ENCODE measurements at places on chromosomes 1 and 21.
A peak's percentile ranks its signal among the peaks of the same experiment; 100 is the strongest.

- no peak for DNase-seq
These were observed 106.6 kb upstream of the IFFO2 start for GRCh38 chr1:19063122-19063521.

DNA sequence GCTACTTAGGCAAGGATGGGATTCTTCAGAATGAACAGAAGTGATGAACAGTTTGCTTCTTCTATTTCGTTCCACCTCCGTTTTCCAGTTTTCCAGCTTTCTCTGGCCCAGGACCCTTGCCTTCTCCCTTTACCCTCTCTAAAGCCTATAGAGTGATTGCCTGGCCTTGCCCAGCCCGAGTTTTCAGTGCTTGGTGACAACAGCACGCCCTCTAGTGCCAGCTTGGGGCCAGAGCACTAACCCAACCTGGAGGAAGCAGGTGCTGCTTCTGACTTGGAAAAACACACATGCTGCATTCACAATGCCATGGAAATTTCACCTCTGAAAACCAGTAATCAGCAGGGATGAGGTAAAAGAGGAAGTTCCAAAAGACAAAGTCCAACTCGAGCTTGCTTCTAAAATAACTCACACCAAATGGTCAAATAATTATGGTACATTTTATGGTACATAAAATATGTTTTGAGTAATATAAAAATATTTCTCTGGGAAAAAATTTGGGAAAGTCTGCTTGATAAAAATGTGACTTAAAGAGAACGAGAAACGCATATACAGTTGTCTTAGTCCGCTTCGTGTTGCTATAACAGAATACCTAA lies 26.1 kb downstream of the UBE2T start:
- peak; percentile 50 for DNase-seq

DNA sequence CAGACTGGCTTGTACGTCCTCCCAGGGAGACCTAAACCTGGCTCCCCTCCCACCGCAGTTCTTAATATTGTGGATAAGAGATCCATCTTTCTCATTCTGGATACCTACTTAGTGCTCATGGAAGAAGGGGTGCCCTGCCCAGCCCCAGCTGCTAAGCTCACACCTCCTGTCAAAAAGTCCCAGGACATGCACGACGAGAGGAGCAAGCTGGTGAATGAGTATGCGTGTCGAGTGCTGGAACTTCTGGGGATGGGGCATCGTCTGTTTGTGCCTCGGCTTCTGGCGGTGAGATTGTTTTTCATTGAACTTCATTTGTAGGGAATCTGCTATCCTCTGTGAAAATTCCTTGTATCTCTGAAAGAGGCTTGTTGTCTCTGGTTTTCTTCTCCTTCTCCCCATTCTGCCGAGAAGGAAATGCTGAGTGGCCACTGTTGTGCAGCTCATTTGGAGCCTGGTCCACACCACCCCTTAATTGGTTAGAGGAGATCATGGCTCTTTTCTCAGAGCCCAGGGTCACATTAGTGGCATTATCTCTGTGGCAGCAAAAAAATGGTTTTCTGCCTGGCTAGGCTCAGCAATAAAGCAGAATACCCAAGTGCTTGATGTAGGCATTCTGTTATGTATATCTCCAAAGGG lies 199.4 kb upstream of the CACYBP start:
- no peak for DNase-seq

DNA sequence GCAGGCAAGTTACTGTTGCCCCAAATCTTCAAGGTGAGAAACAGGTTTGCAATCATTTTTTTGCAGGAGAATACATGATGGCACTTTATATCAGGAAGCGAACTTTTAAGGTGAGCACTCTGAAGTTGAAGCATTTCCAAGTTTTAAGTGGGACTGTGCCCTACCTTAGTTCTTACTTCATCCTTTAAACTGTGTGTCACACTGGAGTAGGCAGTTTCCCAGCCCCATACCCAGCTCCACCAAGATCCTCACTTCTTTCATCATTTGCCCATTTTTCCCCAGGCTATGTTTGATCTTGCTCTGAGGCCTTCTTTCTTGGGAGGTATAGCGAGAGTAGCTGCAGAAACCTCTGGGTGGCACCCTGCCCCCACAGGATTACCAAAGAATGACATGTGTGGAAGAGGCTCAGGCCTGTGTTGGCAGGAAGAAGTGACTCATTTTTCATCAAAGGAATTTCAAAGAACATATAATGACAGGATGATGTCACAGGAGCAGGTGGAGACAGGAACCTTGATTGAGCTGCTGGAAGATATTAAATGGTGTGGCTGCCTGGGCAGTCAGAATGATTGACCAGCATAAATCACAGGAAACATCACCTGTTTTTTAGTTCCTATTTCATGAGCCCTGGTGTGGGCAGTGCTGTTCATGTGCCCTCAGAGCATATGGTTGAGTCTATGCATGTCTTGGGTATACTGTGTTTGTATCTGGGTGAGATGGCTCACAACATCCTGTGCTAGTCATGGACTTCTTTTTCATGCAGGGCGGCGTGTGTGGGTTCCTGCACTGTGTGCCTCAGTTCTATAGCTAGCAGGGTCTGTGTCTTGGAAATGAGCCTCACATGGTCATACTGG lies 20.8 kb upstream of the MACF1 start:
- peak; percentile 100 for DNase-seq

DNA sequence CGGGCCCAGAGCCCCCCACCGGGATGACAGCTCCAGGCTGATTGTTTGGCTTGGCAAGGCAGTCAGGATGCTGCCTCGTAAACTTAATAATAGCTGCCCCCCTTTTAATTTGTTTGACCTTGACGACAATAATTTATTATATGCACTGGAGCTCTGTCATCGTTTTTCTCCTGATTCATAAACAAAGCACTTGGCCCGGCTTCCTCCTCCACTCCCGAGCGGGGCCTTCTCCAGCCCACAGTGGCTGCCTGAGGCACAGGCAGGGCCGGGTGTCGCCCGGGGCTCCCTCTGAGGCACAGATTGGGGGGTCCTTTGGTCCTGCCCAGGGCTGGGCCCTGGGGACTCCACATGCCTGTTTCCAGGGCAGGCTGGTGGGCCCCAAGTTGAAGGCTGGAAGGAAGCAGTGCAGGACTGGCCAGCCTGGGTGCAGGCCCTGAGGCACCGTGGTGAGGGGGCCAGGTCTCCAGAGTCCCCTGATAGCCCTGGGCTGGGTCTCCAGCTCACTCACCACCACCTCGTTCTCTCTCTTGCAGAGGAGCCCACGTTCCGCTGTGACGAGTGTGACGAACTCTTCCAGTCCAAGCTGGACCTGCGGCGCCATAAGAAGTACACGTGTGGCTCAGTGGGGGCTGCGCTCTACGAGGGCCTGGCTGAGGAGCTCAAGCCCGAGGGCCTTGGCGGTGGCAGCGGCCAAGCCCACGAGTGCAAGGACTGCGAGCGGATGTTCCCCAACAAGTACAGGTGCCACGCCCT lies 52.0 kb upstream of the ARHGEF16 start:
- DNase-seq, result no peak

- no peak for DNase-seq
These were observed 213.4 kb downstream of the APP start for GRCh38 chr21:25956993-25957714.

- no peak for DNase-seq
These were observed 55.1 kb upstream of the SYT14 start for GRCh38 chr1:209882942-209883340.

GRCh38 chr1:206100226-206100815 lies 16.9 kb downstream of the AVPR1B start:
- no peak for DNase-seq

DNA sequence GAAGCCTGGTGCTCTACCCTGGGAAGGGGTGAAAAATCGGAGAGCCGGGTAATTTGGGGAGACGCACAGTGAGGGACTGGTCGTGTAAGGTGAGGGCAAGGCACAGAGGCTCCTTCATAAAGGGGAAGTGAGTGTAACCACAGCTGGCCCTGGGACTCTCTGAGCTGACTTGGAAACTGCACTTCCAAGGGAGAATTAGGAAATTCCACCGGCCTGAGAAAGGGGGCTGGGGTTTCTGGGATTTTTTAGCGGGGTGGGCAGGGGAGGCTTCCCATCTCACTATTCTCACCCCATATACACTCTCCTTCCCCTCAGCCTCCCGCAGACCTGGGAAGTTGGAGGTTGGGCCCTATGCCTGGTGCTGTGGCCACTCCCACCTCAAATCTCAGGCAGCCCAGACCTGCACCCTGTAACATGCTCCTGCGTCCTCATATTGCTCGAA lies 88.3 kb upstream of the IPO9 start:
- no peak for DNase-seq

GRCh38 chr21:45453308-45453950 lies 48.5 kb downstream of the COL18A1 start:
- no peak for DNase-seq

- no peak for DNase-seq
These were observed 66.9 kb downstream of the PHTF1 start for GRCh38 chr1:113692342-113692741.

- no peak for DNase-seq
These were observed 207.6 kb upstream of the NFIA start for GRCh38 chr1:60874718-60875117.

DNA sequence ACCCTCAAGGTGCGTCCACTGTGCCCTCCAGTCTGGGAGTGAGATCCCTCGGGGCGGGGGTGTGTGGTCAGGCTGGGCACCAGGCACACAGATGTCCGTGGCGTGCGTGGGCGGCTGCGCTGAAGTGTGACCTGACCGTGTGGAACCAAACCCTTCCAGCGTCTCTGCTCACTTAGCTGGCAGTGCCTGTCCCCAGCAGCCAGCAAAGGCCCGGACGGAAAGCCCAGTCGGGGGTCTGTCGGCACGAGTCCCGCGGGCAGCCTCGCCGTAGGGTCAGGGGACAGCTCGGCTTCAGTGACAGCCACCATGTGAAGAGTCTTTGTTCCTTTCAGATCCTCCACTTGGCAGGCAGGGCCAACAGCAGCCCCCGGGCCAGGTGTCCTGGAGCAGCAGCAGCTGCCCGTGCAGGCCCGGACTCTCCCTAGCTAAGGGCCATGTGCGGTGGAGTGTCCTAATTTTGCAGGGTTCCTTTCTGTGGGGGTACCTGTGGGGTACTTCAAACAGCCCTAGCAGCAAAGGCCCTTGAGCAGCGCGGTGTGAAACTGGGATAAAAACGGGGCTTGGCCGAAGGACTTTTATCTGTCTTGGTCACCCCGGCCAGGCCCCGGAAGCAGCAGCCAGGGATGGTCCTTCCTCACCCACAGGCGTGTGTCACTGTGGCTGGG lies 11.6 kb downstream of the TTLL10 start:
- no peak for DNase-seq

DNA sequence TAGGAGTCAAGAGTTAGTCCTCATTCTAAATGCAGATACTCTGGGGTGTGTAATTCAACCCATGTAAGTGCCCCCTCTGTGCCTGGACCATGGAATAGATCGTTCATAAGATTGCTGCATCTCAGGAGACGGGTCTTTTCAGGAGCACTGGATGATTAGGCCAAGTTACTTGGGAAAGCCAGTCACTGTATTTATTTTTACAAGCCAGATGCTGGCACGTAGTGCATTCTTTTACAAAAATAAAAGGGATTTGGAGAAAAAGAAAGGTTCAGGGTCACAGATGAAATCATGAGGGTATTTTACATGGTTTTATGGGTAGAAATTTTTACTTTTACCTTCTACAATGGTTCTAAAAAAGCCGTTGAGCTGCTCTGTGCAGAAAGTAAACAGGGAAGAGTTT lies 102.6 kb upstream of the UBE2U start:
- DNase-seq, result no peak

- DNase-seq, result no peak
These were observed 432.0 kb upstream of the BEND5 start for GRCh38 chr1:49208712-49209111.

DNA sequence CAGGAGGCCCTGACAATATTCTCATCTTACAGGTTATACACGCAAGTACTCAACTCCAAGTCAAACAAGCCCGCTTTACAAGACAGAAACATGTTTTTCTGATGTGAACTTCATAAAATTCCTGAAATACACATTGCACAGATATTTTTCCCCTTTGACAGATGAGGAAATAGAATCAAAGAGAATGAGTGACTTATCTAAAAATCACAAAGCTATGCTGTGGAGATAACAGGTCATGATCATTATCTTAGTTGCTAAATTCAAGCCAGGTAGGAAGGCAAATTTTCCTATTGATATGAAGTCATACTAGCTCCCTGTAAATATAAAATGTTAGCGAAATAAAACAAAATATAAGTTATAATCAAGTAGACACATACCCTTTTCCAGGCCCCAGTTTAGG lies 18.3 kb downstream of the UBR4 start:
- no peak for DNase-seq

- DNase-seq, result no peak
These were observed 2.3 kb downstream of the EPS8L3 start for GRCh38 chr1:109761227-109762038.

DNA sequence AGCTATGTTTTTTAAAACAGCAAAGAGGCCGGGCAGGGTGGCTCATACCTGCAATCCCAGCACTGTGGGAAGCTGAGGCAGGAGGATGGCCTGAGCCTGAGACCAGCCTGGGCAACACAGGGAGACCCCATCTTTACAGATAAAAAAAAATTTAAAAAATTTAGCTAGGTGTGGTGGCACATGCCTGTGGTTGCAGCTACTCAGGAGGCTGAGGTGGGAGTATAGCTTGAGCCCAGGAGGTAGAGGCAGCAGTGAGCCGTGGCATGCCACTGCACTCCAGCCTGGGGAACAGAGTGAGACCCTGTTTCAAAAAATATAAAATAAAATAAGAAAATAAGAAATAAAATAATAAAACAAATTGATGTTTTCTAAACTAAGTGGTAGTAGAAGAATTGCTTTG lies 8.4 kb downstream of the SLC35A3 start:
- DNase-seq, result no peak

GRCh38 chr1:114690148-114690547 lies 5.2 kb downstream of the AMPD1 start:
- no peak for DNase-seq

DNA sequence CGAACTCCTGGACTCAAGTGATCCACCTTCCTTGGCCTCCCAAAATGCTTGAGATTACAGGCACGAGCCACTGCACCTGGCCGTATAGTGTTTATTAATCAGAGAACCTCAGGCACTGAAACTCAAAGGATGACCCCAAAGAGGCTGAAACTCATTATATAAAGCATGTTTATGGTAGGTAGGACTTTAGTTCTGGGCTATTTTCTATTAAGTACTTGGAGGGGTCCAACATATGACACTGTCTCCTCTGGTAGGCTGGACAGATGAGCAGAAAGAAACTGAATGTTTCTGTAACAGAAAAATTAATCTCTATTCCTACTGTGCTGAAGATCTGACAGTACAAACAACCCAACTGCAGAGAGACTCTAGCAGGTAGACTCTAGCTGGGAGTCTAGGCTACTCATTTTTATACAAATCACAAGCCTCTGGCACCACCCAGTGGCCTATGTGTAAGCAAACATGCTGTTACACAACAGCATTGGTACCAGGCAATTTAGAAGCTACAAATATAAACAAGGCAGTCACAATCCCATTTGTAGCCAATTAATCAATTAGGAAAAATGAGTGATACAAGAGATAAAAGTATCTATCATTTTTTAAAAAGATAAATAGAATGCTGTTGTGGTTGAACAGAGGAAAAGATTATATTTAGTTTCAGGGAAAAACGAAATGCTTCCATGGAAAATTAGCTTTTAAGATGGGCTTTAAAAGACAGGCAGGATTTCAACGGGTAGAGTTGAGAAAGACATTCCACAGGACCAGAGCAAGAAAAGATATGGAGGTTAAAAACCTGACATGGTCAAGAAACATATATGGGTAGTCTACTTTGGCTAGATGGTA lies 10.4 kb downstream of the DCAF8 start:
- DNase-seq, result peak; percentile 7

Data from NCI-H2029 treated with DMSO at 0.1 percent for 48 hours (cell line).